Stimulated activated CD8-positive, alpha-beta memory T cell treated with anti-CD3 and anti-CD28 coated beads, Interleukin-7, amount 100 ng/mL, for 1 hour (primary cell): ENCODE measurements at places on chromosomes 16 and 17.

DNA sequence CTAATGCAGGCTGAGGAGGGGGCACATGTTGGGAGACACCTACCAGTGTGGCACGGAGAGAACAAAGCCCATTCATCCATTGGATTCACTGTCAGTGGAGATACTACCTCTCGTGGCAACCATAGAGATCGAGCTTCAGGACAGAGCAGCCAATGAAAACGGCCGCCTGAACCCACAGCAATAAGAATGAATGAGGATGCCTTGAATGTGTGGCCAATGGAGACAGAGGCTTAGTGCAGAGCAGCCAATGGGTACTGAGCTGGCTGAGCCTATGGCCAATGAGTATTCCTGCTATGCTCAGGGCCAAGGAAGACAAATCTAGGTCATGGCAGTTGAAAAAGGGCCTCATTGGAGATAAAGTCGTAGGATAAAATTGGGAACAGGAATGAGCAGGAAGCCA is 10.9 kb downstream of the ARHGEF15 start:
- DNase-seq = no peak

- no peak for DNase-seq
Observed at GRCh38 chr16:64629622-64630021, 492.2 kb downstream of the CDH11 start.

DNA sequence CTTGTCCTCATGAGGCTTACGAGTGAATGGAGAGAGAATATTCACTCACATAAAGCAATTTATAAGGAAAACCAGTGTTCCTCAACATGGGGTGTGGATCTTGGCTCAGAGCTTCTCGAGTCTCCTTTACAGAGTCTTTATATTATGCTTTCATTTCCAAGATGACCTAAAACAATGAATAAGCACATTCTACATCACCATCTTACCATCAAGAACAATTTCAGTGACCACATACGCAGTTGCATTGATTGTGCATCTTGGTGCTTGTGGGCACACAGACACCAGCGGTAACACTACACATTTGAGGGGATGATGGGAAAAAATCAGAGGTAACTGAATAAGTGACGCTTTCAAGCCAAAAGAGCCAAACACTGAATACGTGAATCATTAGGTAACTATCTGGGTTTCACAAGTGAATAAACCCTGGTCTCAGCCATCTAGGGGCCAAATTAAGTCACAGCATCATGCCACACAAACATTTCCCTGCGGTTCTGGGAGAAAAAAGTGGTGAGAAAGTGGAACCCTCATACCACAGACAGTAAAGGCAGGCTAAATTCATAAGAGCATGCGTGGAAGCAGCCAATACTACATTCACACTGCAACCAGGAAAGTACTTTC is 9.4 kb downstream of the CWC25 start:
- no peak for DNase-seq

GRCh38 chr17:15883617-15884111 is 61.3 kb upstream of the ADORA2B start:
- no peak for DNase-seq

GRCh38 chr16:86502856-86503748 is 7.2 kb upstream of the FOXF1 start:
- no peak for DNase-seq

DNA sequence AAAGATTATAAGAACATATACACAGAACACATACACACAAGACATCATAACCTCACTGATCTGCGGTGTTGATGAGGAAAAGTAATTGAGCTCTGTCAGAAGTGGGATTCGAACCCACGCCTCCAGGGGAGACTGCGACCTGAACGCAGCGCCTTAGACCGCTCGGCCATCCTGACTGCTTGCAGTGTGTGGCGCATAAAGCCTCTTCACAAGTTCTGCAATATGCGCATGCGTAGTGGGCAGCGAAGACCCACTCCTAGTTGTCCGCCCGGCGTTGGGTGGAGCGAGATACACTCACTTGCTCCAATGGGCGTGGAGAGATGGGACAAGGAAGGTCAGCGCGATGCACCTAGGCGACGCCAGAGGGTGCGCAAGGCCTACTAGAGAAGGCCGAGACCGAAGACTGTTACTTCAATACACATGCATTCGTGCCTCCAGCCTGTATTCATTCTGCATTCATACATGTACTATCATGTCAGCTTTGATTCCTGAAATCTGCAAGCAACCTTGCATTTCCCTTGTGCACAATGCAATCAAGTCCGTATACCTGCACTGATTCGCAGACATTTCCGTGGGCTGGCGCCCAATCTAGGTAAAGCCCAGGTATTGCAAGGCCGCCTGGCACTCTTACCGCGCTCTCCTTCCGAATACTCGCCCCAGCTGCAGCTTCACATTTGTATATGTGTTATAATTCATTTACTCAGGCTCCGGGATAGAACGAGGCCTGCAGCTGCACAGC is 16.1 kb upstream of the PLLP start:
- DNase-seq = peak; percentile 99

DNA sequence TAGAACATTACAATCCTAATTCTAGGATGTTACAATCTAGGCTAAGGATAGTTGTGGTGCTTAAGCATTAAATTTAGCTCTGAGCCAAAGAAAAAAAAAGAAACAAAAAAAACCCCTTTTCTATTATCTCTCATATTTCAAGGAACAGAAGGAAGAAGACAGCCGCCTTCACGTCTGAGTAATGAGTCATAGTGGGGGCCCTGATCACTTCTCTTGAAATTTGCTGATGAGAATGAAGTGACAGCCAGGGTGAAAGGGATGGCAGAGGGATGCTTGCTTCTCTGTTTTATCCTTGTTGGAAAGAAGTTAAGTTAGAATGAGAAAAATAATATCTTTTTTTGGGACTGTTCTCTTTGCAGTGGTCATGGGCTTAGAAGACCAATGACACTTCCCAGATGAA is 82.6 kb upstream of the MPHOSPH6 start:
- DNase-seq = no peak

DNA sequence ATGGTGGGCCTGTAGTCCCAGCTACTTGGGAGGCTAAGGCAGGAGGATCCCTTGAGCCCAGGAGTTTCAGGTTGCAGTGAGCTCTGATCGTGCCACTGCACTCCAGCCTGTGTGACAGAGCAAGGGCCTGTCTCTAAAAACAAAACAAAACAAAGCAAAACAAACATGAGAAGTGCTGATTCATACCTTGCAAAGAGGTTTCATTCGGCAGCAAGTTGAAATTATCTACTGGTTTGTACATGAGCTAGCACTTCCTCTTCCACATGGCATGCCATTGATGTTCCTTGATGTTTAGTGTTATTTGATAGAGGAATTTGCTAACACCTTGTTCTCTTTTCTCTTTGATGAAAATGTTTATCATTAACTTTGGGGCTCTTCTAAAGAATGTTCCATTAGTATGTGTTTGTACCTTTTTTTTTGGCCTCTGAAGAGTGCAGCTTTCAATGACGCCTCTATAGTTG is 50.6 kb downstream of the SPECC1 start:
- DNase-seq = no peak

DNA sequence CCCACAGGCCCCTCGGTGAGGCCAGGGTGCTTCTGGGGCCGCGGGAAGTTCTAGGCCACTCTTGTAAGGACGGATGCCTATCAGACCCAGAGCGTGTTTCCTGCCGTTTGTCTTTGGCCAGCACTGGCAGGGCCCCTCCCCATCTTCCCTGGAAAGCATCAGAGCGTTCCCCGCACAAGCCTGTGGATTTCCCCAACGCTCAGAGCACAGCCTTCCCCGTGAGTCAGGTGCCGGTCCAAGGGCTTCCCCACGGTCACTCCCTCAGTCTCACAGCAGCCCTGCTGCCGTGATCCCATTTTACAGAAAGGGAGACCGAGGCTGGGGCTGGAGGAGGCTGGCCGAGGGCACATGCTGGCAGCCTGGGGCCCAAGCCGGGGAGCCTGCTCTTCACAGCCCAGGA is 33.7 kb downstream of the CRISPLD2 start:
- no peak for DNase-seq

- peak; percentile 67 for DNase-seq
Observed at GRCh38 chr17:40177275-40177874, at the start of gene RAPGEFL1. Gene RAPGEFL1 (plus strand): TSS chr17:40177470. CDS start chr17:40177862, 392 bp downstream.

DNA sequence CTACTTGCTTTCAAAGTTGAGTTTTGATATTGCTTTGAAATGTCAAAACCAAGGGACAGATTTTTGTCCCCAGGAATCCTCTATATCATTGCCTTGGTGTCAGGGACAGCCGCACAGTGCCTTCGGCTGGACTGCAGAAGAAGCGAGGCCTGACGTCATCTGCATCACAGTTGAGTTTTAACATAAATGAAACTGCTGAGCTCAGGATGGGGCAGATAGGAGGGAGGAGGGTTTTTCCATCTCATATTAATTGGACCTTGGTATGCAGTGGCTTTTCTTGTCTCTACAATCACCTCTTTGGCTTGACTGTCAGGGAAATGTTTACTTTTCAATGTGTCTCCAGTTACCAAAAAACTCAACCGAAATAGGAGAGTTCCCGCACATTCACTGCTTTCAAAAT is 111.3 kb downstream of the AATF start:
- DNase-seq = no peak

DNA sequence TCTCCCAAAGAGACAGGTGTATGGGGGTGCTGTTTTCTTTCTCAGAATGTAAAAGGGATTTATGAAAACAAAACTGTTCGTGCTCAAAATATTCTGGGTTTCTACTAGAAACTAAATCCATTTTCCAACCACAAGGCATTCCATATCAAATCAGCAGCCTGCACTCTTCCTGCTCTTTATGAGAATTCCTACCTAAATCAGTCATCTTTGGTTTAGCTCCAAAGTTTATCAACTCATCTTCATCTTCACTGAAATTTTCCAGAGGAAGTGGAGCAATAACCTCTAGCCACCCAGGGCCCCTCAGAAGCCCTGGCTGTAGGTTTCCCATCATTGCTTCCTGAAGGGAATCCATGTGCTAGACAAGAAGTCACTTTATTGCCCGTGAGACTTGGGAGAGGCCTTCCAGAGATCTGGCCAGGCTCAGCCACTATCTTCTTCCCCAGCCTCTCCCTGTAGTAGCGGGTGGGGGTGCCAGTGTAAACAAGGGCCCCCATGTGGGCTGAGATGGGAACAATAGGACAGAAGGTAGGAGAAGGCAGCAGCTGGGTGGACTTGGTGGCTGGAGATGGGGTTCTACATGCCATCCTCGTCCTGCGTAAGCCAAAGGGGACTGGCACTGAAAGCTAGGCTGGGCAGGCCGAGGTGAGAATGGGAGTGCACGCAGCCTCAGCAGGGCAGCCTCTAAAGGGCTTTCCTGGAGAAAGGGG is 22.0 kb upstream of the ALDH3A1 start:
- no peak for DNase-seq

GRCh38 chr16:88402551-88403240 is 19.9 kb downstream of the ZNF469 start:
- no peak for DNase-seq

DNA sequence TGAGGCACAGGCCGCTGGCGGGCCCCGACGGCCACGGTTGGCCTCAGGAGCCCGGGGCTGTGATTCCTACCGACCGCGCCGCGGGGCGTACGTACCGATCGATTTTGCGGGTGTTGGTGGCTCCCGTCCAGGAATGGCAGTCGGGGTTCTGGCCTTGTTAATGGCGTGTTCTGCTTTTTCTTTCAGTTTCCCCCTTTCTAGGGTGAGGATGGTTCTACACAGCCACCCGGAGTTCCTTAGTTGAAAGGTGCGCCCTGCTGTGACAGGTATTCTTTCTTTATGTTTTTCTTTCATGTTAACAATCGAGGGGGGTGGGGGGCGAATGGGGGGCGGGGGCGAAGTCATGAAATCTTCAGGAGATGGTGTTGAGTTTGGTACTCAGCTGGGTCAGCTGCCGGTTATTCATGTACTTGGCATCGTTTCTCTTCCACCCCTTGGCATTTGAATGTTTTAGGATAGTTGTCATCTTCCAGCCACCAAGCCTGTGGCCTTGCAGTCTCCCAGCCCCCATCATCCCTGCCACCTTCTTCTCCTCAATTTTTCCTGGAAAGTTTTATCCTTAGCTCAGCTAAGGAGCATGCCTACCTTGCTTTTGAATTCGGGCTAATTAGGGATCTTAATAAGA is 802 bp downstream of the CYLD start:
- DNase-seq = no peak

- DNase-seq = no peak
Observed at GRCh38 chr17:60900688-60901087, 223.0 kb downstream of the BCAS3 start.

GRCh38 chr17:77485089-77485833 is 344.5 kb downstream of the SEC14L1 start:
- no peak for DNase-seq

DNA sequence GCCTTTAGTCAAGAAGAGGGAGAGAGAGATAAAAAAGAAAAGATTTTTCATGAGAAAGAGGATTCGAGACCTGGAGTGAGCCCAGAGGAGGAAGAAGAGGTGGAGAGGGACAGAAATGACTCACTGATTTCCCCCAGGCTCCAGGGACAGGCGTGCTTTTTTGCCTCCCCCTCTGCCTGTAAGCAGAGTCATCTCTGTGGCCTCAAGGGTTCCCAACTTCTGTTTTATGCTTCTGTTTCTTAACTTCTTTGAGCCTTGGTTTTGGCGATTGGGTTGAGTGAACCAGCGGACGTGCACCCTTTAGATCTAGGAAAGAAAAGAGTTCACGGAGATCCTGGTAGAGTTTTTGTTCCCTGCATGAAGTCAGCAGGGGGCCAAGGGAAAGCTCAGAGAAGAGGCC is 147.9 kb upstream of the NOL11 start:
- no peak for DNase-seq

DNA sequence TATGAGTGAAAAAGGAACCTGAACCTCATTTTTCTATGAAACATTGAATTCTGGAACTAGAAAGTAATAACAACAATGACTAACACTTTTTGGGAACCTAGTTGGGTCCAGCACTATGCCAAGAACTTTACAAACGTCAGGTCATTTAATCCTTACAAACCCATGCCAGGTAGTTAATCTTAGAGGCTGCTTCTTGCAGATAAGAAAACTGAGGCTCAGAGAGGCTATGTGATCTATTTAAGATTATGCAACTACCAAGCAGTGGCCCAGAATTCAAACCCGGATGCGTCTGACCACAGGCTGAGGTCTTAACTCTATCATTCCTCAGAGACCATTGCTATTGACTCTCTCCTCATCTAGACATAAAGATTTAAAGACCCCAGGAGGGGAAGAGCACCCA is 358.7 kb downstream of the GRIN2A start:
- no peak for DNase-seq

GRCh38 chr17:30597776-30598288 is 120.6 kb downstream of the GOSR1 start:
- DNase-seq = no peak

DNA sequence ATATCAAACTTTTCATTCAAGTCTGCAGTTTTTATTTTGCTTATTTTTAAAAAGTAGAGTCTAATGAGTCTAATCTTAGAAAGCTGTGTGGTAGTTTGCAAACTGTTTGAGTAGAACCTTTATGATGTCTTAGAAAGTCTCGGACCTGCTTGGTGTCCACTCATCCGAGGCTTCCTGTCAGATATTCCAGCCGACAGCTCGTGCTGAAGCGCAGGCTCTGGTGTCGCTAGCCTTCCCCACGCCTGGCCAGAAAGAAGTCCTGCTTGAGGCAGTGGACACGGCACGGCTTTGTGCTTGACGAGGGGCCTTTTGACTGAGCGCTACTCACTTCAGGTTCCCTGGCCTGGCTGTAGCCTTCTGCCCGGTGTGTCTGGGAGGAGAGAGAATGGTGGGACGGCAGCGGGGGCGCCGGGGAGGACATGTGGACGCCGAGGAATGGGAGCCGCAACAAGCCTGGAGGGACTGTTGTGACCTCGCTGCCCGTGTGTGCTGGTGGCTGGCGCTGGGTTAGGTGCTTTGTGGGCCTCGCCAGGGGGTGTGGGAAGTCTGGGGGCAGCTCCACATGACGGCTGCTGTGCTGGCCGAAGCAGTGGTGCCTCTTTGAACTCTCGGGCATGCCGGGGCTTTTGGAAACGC is 33.5 kb downstream of the BANP start:
- DNase-seq = no peak

- DNase-seq = no peak
Observed at GRCh38 chr17:76584427-76585032, 1.1 kb downstream of the ST6GALNAC2 start.

- DNase-seq = no peak
Observed at GRCh38 chr16:9415545-9415944, 324.1 kb downstream of the HAPSTR1 start.
